ENCODE measurements at places on chromosomes 6 and 20. TPM values are rescaled to one million over a fixed set of nuclear protein-coding genes. Genes with fewer than 3 reads are reported as not detected.

EBF4 gene
- total RNA-seq = 12.9 TPM

CNR1 gene
- 14.3 TPM for total RNA-seq

VWA7 gene
- 0.29 TPM for total RNA-seq

RPN2 gene
- total RNA-seq = 236 TPM

CRYBG1 gene
- total RNA-seq = 2.7 TPM

CYP39A1 gene
- 1.1 TPM for total RNA-seq

GRIK2 gene
- total RNA-seq = 1.00 TPM

TSHZ2 gene
- total RNA-seq = 0.13 TPM

SYCP2L gene
- 6.0 TPM for total RNA-seq

DNA sequence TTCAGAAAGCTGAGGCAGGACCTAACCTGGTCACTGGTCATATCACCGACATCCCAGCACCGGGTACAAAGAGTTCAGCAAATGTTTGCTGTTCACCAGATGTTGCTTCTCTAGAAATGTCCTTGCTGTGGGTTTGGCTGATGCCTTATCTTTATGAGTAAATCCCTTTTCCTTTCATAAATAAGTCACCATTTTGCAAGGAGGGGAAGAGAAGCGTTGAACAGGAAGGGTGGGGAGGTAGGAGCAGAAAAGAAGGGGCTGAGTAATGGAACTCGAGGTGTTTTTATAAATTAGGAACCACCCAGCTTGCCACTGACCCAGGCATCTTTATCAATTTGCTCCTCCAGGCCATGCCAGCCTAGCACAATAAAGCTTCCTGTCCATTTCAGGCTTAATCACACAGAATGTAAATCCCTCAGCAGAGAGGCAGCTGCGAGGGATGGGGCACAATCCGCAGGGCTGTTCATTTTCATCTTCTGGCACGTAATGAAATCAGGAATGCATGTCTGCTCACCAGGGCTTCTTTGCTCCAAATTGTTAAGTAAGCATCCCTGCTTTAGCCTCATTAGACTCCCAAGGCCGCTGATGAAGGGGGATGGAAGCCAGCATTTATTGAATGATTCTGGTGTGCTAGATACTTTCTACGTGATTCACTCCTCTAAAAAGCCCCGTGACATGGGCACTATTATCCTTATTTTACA lies 371.9 kb upstream of the CHD6 start:
- DNase-seq = no peak

GRCh38 chr6:145893586-145893985 lies 70.6 kb downstream of the SHPRH start:
- DNase-seq = no peak

DNA sequence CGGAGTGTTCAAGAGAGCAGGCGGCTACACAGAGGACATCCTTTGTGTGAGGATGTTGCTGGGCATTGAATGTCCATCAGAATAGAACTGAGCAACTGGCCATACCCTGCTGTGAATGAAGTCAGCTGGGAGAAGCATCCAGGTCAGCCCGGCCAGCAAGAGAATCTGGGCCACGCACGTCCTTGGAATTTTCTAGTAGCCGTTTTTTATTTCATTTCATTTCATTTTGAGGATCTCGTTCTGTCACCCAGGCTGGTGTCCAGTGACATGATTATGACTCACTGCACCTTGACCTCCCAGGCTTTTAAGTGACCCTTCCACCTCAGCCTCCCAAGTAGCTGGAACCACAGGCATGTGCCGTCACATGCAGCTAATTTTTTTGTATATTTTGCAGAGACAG lies 97.9 kb downstream of the SSR1 start:
- DNase-seq = no peak

- no peak for DNase-seq
Observed at GRCh38 chr6:43481591-43482236, 4.3 kb downstream of the TJAP1 start.

DNA sequence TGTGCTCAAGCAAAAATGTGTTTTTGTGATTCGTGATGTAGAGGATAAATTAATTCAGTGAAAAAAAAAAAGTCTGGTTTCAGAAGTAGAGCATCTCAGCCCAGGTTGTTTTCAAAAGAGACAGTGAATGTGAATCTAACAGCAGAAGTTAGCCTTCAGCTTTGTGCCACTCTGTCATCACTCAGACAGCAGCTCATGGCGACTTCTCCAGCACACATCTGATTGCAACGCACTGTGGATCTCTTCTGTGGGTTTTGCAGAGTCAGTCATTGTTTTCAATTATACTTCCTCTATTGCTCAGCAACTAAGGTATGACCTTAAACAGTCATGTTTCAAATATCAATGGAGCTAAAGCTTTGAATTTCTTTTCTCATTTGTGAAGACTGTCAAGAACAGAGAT lies 335.5 kb upstream of the POU3F2 start:
- DNase-seq = no peak

DNA sequence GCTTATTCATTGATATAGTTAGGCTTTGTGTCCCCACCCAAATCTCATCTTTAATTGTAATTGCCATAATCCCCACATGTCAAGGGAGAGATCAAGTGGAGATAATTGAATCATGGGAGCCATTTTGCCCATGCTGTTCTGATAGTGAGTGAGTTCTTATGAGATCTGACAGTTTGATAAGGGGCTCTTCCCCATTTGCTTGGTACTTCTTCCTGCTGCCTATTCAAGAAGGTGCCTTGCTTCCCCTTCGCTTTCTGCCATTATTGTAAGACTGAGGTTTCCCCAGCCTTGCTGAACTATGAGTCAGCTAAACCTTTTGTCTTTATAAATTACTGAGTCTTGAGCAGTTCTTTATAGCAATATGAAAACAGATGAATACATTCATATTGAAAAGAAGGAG lies 45.6 kb downstream of the CENPW start:
- no peak for DNase-seq

DNA sequence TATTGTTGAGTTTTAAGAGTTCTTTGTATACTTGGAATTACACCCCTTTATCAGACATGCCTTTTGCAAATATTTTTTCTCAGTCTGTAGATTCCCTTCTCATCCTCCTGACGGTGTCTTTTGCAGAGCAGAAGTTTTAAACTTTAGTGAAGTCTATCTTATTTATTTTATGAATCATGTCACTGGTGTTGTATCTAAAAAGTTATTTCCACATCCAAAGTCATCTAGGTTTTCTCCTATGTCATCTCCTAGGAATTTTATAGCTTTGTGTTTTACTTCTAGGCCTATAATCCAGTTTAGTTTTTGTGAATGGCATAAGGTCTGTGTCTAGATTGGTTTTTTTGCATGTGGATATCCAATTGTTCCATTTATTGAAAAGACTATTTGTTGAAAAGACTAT lies 271.3 kb downstream of the KIF16B start:
- no peak for DNase-seq

DNA sequence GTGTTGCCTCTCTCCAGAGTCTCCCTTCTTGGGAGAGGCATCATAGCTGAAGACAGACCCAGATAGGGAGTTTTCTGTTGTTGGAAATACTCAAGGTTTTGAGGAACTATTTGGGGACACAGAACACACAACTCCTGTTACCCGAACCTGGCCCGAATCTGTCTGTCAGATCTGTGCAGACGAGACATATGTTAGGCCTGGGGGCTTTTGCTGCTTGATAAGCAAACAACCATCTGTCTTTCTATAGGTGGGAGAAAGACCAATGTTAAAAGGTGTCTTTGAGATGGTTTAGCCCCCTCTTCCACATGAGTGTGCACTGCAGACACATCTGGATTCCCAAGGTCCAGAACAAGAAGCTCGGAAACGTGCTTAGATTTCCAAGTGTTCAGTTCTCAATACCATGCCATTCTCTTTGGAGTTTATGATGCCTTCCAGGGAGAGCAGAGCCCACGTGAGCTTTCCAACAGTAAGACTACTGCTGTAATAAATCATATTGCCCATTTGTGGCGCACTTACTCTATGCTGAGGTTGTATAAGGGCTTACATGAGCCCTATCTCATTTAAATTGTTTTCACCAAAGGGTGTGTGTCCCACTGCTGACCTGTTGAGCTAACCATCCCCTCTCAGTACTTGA lies 3.8 kb upstream of the STX16 start:
- peak; percentile 33 for DNase-seq

GRCh38 chr20:21019468-21019813 lies 86.7 kb downstream of the LINC00237 start:
- no peak for DNase-seq

DNA sequence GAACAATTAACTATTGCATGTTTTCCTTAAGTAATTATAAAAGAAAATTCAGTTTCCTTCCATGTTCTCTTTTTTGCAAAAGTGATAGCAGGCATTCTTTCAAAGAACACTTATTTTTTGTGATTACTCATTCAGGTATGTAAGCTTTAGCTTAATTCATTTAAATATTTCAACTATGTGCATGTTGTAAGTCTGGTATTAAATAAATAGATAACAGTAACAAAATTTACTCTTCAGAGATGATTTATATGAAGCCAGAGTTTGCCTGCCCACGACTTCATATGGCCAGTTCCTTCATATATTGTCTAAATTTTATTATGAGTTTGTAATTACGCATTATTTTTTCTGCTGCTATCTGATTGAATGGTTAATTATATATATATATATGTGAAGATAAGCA lies 110.9 kb downstream of the ADGRG6 start:
- DNase-seq = no peak

DNA sequence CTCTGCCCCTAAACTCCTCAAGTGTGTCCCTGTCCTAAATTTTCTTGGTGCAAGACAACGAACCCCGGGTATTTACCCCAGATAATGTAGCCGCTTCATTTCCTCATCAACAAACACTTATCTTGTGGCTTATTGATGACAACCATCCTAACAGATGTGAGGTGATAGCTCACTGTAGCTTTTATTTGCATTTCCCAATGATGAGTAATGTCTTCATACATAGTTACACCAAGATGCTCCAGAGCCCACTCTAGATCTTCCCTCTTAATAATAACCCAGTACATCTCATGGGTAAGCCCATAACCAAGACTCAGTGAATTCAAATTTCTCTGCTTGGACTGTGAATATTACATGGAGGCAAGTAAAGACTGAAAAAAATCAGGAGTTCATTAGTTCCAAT lies 48.2 kb upstream of the BEND6 start:
- no peak for DNase-seq

DNA sequence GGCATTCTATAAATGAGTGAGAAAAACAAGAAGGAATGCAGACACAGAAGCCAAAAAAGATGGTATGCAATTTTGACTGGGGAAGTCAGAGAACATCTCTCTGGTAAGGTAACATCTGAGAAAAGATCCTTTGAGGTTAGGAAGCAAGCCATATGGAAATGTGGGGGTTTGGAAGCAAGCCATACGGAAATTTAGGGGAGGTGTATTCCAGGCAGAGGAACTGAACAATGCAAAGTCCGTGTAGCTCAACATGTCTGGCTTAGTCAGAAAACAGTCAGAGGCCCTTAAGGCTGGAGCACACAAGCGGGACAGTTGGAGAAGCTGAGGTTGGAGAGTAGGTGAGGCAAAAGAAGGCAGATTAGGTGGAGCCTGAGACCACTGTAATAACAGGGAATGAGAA lies 35.3 kb downstream of the RALGAPA2 start:
- no peak for DNase-seq

- DNase-seq = no peak
Observed at GRCh38 chr20:33833333-33833732, 22.2 kb downstream of the CHMP4B start.

DNA sequence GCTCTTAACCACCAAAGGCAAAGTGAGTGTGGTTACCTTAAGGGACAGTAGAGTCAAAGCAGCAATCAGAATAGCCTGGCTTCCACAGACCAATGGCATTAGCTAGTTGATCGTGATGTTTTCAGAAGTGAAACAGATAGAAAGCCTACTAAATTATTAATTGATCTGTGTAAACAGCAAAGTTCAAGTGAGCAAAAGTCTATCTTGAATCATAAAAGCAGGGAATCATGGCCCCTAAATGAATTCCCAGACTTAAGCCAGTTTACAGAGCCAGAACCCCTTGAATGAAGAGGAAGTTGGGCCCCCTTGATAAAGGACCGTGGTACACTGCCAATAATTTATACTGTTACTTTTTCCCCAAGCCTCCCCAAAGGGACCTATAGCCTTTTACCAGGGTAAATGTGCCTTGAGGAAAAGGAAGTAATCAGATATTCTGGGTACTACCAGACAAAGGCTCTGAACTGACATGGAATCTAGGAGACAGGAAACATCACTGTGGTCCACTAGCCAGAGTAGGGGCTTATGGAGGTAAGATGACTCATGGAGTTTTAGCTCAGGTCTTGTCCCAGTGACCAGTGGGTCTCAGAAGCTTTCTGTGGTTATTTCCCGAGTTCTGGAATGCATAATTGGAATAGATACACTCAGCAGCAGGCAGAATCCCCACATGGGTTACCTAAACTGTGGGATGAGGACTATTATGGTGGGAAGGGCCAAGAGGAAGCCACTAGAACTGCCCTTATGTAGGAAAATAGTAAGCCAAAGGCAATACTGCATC lies 317.5 kb downstream of the CD83 start:
- no peak for DNase-seq

DNA sequence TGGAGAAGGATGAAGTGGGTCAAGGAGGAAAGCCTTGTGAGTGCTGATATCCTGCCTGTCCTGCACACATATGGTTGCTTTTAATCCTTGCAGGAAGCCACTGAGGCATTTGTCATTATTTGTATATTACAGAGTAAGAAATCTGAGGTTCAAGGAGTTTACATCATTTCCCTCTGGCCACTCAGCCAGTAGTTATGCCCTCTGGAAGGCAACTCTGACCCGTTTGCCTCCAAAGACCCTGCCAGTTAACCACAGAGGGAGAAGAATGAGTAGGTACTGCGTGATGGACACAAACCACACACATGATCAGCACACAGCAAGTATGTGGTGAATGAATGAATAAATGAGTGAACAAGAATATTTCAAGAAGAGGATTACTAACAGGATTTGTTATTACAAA lies 7.9 kb upstream of the FAM210B start:
- no peak for DNase-seq

GRCh38 chr6:19964115-19964514 lies 126.9 kb downstream of the ID4 start:
- no peak for DNase-seq

DNA sequence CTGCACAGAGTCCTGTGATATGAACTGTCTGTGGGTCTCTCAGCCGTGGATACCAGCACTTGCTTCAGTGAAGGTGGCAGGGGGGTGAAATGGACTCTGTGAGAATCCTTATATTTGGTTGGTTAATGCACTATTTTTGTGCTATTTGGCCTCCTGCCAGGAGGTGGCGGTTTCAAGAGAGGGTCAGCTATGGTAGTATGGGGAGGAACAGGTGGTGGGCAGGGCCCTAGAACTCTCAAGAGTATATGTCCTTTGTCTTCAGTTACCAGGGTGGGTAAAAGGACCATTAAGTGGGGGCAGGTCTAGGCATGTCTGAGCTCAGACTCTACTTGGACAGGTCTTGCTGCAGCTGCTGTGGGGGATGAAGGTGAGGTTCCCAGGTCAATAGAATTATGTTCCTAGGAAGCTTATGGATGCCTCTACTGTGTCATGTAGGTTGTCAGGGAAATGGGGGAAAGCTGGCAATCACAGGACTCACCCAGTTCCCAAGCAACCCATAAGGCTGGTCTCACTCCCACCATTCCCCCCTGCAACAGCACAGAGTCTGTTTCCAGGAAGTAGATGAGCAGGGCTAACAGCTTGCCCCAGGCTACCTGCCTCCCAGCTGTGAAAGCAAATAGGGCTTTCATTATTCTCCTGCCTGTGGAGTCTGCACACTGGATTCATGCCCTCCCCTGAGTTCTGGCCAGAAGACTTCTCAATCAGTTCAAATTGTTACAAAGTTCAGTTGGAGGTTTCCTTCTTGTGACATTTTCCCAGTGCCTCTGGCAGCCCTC lies 56.8 kb upstream of the PHIP start:
- DNase-seq = no peak

- peak; percentile 78 for DNase-seq
Observed at GRCh38 chr20:19921284-19921793, 95.8 kb upstream of the NAA20 start.

Data from endodermal cell (in vitro differentiated cells).